ENCODE measurements at places on chromosomes 13 and 19.

- DNase-seq, result no peak
Observed at GRCh38 chr19:20662421-20663105, 1.2 kb upstream of the ZNF626 start.

DNA sequence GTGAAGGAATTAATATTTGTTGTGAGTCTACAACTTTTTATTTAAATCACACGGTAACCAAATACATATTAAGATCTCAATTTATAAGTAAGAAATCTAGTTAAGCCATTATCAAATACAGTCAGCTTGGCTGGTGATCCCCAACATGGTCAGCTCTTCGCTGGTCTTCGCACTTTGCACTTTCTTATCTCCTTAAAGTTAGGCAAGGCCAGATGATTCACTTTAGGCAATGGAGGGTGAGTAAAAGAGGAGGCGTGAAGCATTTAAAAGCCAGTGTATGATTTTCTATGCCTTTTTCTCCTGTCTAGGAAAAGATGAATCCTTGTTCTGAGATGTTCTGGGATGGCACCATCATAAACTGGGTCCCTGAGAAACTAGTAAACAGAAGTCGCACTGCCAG lies 793.7 kb upstream of the ARGLU1 start:
- DNase-seq, result no peak

DNA sequence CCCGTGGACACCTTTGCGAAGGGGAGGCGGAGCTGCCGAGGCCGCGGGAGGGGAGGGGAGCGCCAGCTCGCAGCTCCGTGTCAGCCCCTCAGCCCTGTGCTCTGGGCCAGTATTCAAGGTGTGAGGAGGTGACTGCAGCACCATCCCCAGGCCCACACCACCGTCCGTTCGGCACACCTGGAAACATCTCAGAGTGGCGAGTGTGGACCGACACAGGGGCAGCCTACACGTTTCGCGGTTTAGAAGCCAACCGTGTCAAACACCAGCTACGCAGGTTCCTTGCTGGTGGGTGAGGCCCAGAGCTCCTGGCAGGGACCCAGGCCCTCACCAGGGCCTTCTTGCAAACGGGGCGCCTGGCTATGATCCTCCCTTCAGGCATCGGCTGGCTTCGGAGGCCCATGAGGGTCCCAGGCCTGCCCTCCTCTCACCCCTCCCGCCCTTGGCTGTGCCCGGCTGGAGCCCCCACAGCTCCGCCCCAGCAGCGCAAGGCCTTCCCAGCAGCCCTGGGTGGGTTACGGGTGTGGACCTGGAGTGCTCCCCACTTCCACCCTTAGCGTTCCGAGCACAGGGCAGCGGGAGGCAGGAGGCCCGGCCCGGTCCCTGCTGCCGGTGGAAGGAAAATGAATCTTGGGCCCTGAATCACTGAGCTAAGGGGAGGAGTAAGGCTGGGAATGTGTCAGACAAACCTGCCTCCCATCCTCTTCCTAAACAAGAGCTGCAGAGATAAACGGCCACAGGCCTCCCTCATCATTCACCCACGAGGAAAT lies 1.2 kb downstream of the C13orf46 start:
- no peak for DNase-seq

DNA sequence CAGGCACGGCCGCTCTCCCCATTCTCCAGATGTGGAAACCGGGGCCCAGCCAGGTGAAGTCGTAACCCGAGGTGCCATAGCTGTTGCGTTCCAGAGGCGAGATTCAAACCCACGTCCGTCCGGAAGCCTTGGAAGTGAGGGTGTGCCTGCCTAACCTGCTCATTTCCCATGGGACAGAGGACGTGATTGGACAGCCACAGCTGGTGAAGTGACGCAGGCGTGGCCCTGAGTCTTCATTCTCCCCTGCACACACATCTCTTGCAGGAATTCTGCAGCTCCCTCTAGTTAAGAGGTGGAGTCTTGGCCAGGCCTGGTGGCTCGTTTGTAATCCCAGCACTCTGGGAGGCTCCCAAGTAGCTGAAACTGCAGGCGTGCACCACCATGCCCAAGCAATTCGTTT lies 16.8 kb downstream of the MEIS3 start:
- no peak for DNase-seq

DNA sequence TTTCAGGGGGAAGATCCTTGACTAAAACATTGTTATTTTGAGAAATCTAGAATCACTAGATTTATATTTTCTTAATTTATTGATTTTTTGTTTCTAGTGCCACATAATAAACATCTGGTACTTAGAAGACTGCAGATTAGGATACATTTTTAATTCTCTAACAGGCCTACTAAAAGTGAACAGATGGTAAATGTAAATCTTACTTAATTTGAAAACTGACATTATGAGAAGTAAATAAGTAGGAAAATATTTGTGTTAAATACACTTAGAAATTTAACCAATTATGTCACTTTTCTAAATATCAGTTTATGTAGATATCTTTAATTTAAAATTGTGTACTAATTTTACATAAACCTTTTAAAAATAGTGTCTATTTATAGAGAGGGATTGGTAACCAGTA lies 2255.6 kb upstream of the PCDH20 start:
- no peak for DNase-seq

GRCh38 chr13:31204592-31204991 lies 4.8 kb downstream of the B3GLCT start:
- peak; percentile 66 for DNase-seq

DNA sequence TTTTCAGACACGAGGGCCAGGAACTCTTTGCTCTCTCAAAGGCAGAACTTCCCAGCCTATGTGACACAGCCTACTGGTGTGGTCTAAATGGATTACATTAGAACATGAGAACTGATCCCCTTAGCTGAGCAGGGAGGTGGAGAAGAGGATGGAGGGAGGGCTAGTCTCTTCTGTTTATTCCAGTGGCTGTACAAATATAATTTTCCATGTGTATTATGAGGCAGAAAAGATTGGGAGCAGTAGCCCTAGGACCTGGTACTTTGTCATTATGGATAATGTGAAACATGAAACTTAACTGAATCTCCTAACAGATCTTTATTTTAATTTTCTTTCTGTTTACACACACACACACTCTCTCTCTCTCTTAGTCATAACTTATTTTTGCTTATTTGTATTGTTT lies 82.1 kb downstream of the WDFY2 start:
- no peak for DNase-seq

- no peak for DNase-seq
Observed at GRCh38 chr19:55544776-55545439, 435 bp downstream of the SBK3 start.

DNA sequence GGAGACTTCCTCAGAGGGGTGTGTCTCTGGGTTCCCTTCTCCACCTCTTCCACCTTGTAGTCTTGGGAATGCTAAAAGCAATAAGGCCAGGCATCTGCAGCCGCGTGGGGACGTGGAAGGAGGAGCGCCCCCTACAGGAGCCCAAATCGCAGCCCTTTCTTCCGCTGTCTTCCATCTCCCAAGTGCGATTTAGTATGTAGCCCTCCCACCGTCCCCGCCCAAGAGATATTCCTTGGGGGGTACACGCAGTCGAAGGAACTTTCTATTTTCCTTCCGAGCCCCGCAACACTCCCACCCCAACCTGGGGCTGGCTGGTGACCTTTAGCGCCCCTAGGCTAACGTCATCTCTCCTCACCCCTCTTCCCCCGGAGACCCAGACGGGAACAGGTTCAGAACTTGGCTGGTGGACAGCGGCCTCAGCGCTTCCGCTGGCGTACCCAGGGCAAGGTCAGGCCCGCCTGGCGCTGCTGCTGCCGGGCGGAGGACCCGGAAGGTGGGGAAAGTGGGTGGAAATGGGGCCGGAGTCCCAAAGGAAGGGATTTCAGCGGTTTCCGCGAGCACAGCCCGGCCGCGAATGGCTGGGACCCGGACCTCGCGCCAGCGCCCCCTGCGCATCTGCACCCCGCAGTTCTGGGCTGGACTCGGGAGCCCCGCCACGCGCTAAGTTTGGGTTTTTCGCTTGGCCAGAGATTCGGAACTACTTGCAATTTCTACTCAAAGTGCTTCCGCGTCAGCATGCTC lies 2.1 kb upstream of the PCDH8 start:
- DNase-seq, result peak; percentile 86

- DNase-seq, result no peak
Observed at GRCh38 chr13:21616205-21616866, 12.4 kb upstream of the MICU2 start.

- no peak for DNase-seq
Observed at GRCh38 chr13:67107979-67108378, 122.2 kb downstream of the PCDH9 start.

- no peak for DNase-seq
Observed at GRCh38 chr13:101915331-101915730, 462.9 kb downstream of the ITGBL1 start.

- DNase-seq, result no peak
Observed at GRCh38 chr13:20727856-20728255, 24.4 kb downstream of the IL17D start.

DNA sequence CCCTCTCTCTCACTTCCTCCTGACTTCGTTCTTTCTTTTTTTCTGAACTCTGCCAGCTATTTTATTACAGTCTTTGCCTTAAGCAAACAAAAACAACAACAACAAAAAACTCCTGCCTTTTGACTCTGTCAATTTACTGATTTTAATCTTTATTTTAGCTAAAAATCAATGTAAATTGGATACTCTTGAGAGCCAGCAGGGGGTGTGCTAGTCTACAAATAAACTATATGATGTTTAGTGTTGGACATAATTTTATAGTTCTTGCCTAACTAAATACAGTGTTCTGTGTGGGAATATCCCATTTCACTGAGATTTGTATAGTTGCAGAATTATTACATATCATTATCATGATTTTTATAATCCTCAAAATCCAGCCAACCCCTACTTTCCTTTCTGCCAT lies 1199.9 kb upstream of the SPRY2 start:
- DNase-seq, result peak; percentile 27

DNA sequence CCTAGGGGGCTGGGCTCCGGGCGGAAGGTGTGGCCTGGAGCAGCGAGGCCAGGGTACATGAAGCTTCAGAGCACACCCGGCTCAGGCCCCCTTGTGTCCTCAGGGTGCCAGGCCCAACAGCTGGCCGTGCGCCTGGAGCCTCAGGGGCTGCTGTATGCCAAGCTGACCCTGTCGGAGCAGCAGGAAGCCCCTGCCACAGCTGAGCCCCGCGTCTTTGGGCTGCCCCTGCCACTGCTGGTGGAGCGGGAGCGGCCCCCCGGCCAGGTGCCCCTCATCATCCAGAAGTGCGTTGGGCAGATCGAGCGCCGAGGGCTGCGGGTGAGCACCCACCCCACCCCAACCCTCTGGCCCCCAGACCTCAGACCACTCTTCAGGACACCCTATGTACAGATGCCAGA lies 3.2 kb downstream of the SYDE1 start:
- no peak for DNase-seq

GRCh38 chr19:3721131-3721886 lies 13.1 kb downstream of the TJP3 start:
- peak; percentile 79 for DNase-seq

GRCh38 chr19:11069561-11069960 lies 19.7 kb upstream of the LDLR start:
- no peak for DNase-seq

GRCh38 chr13:40170982-40171381 lies 495.5 kb downstream of the FOXO1 start:
- peak; percentile 4 for DNase-seq

DNA sequence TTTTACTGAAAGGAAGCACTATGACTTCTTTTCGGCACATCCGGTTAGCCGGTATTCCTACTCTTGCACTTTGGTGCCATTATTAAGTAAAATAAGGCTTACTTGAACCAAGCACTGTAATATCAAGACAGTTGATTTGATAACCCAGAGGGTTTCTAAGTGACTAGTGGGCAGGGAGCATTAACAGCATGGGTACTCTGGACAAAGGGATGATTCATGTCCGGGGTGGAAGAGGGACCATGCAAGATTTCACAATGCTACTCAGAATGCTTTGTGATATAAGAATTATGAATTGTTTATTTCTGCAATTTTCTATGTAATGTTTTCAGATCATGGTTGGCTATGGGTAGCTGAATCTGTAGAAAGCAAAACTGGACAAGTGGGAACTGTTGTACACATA lies 282.1 kb downstream of the TDRD3 start:
- no peak for DNase-seq

DNA sequence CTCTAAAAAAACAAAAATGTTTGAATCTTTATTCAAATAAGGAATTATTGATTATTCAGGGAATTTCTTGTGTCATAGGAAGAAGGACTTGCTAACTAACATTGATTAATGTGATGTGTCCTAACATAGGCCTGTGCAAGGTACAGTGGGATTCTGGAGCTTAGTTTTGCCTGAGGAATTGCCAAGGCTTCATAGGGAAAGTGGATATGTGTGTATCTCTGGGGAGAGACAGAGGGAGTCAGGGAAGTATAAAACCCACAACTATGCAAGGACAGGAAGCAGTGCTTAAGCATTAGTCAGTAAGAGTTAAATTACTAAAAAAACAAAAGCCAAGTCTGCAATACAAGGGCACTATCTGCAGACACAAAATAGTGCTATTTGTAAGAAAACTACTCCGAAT lies 59.6 kb downstream of the WDFY2 start:
- DNase-seq, result peak; percentile 81

DNA sequence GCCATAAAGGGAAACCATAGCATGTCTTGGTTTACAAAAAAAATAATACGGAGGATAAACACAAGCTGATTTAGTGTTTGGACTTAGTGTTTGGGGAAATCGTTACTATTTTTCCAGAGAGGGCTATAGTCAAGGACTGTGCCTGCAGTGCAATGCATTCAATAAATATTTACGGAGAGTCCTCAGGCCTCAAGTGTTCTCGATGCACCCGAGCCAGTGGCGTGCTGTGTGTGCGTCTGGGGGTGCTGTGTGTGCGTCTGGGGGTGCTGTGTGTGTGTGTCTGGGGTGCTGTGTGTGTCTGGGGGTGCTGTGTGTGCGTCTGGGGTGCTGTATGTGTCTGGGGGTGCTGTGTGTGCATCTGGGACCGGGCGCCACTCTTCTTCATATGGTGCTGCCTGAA lies 71.7 kb upstream of the GTF3A start:
- DNase-seq, result no peak

DNA sequence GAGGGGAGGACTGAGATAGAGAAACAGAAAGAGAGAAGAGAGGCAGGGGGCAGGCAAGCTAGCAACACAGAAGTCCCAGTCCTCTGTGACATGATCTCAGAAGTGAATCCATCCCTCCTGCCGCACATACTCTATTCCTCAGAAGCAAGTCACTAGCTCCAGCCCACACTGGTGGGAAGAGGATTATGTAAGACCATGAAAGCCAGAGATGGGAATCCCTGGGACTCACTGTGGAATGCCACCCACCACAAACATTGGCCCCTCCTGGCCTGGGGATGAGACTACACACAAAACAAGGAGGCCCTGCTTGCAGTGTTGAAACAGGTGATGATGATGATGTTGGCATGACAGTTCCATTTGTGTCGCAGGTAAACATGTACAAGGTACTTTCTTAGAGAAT lies 419.9 kb downstream of the IRS2 start:
- no peak for DNase-seq

DNA sequence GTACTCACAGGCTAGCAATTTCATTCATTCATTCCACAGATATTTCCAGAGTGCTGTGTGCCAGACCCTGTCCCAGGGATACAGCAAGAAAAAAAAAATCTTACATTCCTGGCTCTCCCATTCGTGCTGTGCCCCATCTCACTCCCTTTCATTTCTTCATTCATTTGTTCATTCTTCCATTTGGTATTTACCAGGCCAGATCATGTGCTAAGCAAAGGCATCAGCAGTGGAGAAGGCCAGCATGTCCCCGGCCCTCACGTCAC lies 2.3 kb downstream of the MAP3K10 start:
- no peak for DNase-seq
